Omental fat pad (tissue), 4 donors: ENCODE measurements at places on chromosomes 1 and 21.

- no peak for DNase-seq
Observed at GRCh38 chr1:232213928-232214327, 416.0 kb downstream of the SIPA1L2 start.

DNA sequence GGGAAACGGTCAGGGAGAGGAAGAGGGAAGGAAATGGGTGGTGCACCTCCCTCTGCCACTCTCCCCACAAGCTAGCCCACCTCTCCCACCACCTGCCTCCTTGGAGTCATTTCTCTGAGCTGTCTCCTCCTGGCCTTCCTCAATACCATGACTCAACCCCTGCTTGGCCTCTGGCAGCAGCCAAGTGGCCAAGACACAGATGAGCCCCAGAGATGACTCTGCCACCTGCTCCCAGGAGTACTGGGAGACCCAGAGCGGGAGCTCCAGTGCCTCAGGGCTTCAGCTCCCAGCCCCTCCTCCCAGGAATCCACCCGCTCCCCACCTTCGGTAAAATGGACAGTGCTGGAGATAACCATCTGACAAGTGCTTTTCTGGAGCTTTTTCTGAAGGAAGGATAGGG is 2.6 kb downstream of the S100A16 start:
- DNase-seq: no peak

- DNase-seq: no peak
Observed at GRCh38 chr1:43893006-43893405, 40.6 kb upstream of the ARTN start.

- no peak for DNase-seq
Observed at GRCh38 chr1:177926201-177926600, 43.7 kb downstream of the SEC16B start.
